ENCODE measurements at places on chromosomes 6 and 20.

- DNase-seq = no peak
Observed at GRCh38 chr6:135267085-135267484, 86.0 kb downstream of the MYB start.

- DNase-seq = no peak
Observed at GRCh38 chr6:15956205-15957106, 172.4 kb upstream of the MYLIP start.

DNA sequence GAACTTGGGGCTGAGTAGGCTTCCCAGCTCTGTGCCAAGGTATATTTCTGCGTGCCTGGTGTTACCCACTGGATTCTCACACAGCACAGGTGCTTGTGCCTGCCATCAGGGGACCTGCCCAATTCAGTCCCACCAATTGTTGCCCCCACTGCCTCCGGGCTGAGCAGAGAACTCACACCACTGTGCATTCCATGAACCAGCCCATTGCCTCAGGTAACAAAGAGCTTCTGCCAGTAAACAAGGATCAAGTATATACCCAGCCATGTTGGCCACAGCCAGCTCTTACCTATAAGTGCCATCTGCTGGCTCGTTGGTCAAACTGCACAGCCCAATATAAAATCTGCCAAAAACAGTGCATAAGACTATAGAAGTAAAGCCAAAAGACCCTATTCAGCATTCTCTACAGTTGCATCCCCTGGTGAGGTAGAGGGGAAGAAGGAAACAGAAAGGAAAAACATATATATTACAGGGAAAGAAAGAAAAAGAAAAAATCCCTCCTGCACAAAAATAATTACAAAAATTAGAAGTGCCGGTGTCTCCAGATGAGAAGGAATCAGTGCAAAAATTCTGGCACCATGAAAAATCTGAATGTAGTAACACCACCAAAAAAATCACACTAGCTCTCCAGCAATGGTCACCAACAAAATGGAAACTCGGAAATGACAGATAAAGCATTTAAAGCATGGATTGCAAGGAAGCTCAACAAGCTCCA is 241.4 kb downstream of the IBTK start:
- no peak for DNase-seq

- DNase-seq = no peak
Observed at GRCh38 chr20:986733-987355, 15.3 kb downstream of the RSPO4 start.

GRCh38 chr20:20582734-20583133 is 129.7 kb downstream of the RALGAPA2 start:
- DNase-seq = no peak

GRCh38 chr20:57268399-57269076 is 2.1 kb upstream of the BMP7 start:
- no peak for DNase-seq

- no peak for DNase-seq
Observed at GRCh38 chr20:38181207-38181801, 16.2 kb upstream of the TGM2 start.

DNA sequence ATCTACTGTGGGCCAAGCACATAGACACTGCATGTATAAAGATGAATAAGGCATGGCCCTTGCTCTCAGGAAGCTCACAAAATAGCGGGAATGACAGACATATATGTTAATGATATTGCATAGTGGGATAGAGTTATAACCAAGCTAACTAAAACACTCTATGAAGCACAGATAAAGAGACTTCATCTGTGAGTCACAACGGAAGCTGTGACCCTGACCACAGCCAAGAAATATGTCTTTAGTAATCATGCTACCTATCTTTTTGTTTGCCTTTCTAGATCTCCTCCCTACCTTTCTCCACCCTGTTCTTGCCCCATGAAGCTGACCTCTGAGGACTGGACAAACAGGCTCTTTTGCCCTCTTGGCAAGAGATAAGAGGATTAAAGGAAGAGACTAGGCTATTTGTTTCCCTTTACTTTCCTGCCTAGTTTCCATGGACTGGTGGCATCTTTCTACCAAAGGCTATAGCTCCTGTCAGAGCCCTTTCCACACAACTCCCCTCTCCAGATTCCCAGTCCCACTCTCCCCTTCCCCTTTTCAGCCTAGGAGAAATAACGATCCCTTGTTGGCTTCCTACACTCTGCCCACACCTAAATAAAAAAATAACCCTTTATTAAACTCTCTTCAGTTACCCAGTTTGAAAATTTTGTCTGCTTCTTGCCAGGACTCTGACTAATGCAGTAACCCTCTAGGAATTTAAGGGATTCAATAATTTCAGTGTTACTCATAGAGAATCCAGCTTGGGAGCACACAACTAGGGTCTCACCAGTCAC is 504.9 kb upstream of the MARCKS start:
- DNase-seq = peak; percentile 54

DNA sequence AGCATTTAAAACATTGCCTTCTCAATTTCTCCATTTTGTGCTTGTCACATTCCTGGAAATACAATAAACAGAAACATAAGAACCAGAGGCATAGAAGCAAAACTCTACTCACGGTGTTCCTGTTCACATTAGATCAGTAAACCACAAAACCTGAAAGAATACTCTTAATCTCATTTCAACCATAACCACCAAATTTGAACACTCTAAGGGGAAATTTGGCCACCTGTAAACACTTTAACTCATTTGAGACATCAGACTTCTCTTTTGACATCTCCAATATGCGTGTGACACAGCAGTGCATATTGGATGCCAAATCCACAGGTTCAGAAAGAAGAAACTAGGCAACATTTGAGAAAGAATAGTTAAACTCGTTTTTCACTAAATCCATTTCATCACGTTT is 153.8 kb upstream of the IRAK1BP1 start:
- no peak for DNase-seq

DNA sequence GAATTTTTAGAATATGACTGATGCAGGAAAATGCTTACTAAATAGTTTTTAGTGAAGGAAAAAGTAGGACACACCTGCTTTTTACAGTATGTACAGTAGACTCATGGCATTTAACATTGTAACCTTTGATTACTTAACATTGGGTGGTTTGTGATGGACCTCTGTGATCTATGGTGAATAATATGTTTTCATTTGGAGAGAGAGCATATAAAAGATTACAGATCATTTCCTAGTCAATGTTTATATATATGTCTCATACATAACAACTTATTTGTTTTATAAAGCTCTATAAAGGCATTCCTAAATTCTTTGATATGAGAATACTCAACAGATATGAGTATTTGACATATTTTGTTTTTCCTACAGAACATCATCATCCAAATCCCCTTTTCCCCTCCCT is 129.3 kb upstream of the PDE7B start:
- no peak for DNase-seq

GRCh38 chr20:6169251-6169650 is 46.4 kb upstream of the FERMT1 start:
- no peak for DNase-seq

DNA sequence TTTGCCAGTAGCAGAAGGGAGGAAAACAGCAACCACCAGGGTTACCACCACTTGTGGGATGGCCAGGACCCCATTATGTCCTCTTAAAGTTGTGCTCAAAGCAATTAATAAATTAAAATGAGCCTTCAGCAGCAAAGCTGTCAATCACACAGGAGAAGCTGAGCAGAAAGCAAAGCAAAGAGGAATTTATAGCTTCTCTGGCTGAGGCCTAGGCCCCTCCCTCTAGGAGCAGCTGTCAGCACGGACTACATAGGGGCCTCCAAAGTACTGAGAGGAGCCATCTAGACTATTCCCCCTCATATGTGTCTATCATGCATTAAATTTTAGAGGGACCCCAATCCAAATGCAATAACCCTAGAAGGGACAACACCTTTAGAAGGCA is 6.4 kb downstream of the CCND3 start:
- DNase-seq = no peak

- no peak for DNase-seq
Observed at GRCh38 chr6:96469312-96469711, 52.3 kb upstream of the UFL1 start.

DNA sequence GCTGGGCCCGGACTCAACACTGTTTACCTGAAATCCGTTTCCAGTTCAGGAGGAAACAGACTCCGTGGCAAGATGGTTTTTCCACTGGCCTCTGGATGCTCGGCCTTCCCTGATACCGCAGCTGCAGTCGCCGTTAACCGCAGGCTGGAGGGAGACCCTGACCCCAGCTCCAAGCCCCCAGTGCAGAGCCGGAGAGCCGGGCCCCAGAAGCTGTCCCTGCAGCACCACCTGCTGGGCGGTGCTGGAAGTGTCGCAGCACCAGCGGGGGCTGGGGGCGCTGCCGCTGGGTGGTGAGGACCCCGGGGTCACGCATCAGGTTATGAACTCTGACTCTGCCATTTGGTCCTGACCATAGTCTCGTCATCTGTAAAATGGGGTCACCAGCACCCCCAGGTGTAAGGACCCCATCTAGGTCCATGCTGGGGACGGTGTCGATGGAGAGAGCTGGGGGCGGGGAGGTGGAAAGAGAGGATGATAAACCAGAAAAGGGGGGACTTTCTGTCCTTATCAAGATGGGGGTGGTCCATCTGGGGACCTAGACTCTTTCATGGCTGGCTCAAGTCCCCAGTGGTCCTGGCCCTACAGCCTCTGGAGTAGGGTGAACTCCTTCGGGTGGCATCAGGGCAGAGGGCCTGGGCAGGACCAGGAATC is 20.8 kb upstream of the CHRNA4 start:
- no peak for DNase-seq

DNA sequence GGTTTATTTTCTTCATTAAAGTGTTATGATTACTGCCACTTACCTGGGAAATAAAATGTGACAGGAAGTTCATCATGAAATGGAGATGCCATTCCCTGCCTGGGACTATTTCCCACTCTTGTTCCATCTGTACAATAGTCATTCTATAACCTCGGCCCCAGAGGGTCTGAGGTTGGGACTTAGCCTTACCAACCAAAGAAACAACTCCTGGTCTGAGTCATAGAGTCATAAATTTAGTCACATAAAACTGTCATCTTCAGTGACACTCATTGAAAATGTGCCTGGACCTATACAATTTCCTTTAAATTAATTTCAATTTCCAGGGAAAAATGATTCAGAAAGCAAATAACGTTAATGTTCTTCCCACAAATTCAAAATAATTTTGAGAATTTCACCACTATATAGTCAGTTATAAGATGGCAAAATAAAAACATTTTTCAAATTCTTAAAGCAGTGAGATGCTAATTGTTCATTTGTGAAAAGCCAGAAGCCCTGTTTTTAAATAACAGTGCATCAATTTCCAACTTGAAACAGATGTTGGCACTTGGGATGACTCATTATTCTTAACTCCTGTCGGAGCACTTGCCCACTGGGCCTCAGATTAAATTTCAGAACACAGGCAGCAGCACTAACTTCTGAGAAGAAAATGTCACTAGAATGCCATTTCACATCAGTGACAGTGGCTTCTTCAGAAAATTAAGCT is 201.2 kb upstream of the SMLR1 start:
- peak; percentile 59 for DNase-seq

DNA sequence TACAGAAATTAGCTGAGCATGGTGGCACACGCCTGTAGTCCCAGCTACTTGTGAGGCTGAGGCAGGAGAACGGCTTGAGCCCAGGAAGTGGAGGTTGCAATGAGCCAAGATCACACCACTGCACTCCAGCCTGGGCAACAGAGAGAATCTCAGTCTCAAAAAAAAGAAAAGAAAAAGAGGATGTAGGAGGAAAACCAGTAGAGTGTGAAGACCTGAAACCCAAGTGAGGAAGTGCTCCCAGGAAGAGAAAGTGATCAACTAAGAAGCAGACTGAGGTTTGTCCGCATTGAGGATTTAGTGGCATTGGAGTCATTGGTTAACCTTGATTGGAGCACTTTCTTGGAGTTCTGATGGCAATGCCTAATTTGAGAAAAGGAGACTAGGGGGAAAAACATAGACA is 20.6 kb upstream of the TASP1 start:
- no peak for DNase-seq

- peak; percentile 4 for DNase-seq
Observed at GRCh38 chr20:4817230-4817671, 95.5 kb downstream of the PRND start.

DNA sequence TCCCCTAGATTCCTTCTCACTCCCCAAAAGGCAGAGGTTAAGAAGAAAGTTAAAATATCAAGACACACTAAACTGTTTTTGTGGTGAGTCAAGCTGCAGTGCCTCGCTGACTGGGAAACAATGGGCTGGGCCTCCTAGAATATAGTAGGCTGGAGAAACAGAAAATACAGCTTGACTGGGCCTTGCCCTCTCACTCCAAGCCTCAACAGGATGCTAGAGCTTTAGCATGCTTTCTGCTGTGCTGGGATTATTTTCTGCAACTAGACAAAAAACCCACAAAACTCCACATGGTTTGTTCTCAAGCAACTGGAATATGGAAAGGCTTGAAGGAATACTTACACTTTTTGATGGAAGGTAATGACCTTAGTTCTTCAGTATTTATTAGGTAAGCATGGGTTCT is 27.9 kb downstream of the FOXO3 start:
- DNase-seq = no peak

All from GM04503 (cell line).